Placental pericyte (primary cell): ENCODE measurements at places on chromosomes 6 and 20. TPM values are rescaled to one million over a fixed set of nuclear protein-coding genes. Genes with fewer than 3 reads are reported as not detected.

The MUC21 gene
- not detected in 2 replicates for total RNA-seq

The C6orf52 gene
- not detected in 2 replicates for total RNA-seq

The BMP5 gene
- total RNA-seq = not detected in 2 replicates

The PAX1 gene
- total RNA-seq = not detected in 2 replicates

The SCRT2 gene
- total RNA-seq = not detected in 2 replicates

The POU5F1 gene
- 0.29 TPM in 1 of 2 replicates, not detected in the other for total RNA-seq

The JPH2 gene
- total RNA-seq = 1.3 and 16.3 TPM in 2 replicates

The RBL1 gene
- total RNA-seq = 4.6 and 21.6 TPM in 2 replicates

The SLCO4A1 gene
- 0.44 and 6.6 TPM in 2 replicates for total RNA-seq

The TXNDC5 gene
- total RNA-seq = 408 and 700 TPM in 2 replicates

The FRK gene
- total RNA-seq = 0.29 and 0.44 TPM in 2 replicates

The BTBD3 gene
- total RNA-seq = 19.7 and 54.7 TPM in 2 replicates

The TAB2 gene
- 25.4 and 26.1 TPM in 2 replicates for total RNA-seq

The CLPSL2 gene
- not detected in 2 replicates for total RNA-seq

The ID1 gene
- total RNA-seq = 31.3 and 47.0 TPM in 2 replicates
